ENCODE measurements at places on chromosomes 11 and 22.

GRCh38 chr22:38226853-38227649 lies 25.3 kb downstream of the MAFF start:
- DNase-seq = no peak

DNA sequence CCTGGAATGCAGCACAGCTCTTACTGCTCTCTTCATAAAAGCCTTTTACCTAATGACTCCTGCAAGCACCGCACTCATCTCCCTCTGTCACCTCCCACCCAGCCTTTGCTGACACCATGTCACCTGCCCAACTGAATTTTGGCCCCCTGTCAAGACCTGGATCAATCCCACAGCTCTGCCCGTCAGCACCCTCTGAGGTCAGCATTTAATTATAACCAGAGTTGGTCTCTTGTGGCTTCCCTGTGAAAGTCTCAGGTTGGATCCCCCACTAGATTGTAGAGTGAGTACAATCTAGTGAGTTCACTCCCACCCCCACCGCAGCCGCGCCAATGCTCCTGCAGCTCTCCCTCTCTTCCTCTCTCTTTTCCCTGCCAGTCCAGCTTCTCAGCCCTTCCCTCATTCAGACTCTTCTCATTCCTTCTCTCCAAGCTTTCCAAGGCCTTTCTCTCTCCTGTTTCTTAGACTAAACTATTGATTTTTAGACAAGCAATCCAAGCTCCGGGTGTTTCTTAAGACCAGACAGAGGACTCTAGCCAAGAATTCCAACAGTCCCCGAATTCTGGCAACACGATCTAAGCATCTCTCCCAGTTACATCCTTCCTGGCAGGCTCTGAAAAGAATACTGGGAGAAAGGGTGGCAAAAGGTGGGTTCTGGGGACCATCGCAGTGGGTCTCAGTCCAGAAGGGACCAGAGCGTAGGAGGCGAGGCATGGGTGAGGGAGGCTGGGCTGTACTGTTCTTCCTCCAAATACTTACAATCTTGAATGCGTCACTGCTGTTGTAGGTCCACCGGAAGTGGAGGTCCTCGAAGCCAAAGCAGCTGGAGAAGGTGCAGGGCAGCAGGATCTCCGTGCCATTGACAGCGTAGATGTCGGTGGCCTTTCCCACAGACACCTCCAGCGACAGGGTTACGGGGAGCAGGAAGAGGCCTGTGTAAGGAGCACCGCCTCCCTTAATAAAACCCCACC lies 8.0 kb downstream of the SCN4B start:
- DNase-seq = no peak

- no peak for DNase-seq
Measured at GRCh38 chr11:128342511-128343134, 244.7 kb downstream of the ETS1 start.

- DNase-seq = no peak
Measured at GRCh38 chr11:111730871-111731591, 35.2 kb downstream of the PPP2R1B start.

DNA sequence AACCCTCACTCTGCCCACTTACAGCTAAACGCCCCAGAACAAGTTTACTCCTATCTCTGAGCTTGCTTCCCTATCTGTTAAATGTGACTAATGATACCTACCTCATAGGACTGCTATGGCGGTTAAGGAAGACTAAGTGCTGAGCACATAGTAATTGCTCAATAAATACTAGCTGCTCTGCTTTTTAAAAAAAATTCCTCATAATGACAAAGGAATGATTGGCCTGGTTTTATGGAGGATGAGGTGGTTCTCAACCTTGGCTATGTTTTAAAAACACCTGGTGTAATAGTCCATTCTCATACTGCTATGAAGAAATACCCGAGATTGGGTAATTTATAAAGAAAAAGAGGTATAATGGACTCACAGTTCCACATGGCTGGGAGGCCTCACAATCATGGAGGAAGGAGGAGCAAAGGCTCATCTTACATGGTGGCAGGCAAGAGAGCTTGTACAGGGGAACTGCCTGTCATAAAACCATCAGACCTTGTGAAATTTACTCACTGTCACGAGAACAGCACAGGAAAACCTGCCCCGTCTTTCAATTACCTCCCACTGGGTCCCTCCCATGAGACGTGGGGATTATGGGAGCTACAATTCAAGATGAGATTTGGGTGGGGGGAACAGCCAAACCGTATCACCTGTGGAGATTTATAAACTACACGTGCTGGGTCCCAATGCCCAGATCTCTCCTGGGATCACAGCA lies 127.2 kb upstream of the SYT13 start:
- DNase-seq = no peak

GRCh38 chr11:58912124-58912523 lies 27.2 kb upstream of the GLYATL1 start:
- no peak for DNase-seq

Data from stimulated activated CD8-positive, alpha-beta memory T cell treated with anti-CD3 and anti-CD28 coated beads, Interleukin-4, amount 100 ng/mL, for 4 hours (primary cell).